ENCODE measurements at places on chromosomes 12 and 14.

- no peak for DNase-seq
Observed at GRCh38 chr14:33810308-33810707, 140.6 kb downstream of the EGLN3 start.

GRCh38 chr14:90303473-90303872 lies 28.3 kb downstream of the NRDE2 start:
- no peak for DNase-seq

- no peak for DNase-seq
Observed at GRCh38 chr14:95204705-95205104, 47.4 kb upstream of the DICER1 start.

DNA sequence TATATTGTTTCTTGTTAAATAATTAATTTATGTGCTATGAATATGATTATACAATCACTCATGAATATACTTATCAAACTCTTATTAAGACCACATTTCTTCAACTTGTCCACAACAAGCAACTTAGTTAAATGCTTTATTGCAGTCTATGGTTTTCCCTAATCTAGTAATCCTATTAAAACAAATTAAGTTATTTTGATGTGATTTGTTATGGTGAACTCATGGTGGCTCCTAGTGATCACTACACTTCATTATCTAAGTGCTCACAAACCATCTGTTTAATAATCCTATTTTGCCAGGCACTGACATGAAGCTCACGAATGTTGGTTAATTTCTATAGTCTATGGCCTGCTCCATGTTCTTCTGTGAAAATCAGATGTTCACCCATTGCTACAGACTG lies 42.9 kb downstream of the INSM2 start:
- no peak for DNase-seq

DNA sequence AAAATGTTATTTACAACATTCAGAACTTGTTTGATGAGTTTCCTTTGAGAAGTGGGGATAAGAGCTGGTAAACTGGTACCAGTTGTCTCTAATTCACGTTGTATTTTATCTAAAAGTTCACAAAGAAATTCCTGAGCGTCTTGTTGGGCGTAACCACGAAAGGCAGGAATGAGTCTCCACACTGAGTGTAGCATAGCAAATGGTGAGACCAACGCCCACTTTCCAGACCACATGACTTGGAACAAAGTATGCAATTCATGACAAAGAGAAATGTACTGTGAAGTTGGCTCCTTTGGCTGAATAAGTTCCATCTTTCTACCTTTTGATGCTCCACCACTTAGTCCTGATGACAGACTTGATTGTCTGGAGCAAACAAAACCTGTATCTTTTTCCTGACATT lies 18.4 kb downstream of the USP44 start:
- DNase-seq = no peak

DNA sequence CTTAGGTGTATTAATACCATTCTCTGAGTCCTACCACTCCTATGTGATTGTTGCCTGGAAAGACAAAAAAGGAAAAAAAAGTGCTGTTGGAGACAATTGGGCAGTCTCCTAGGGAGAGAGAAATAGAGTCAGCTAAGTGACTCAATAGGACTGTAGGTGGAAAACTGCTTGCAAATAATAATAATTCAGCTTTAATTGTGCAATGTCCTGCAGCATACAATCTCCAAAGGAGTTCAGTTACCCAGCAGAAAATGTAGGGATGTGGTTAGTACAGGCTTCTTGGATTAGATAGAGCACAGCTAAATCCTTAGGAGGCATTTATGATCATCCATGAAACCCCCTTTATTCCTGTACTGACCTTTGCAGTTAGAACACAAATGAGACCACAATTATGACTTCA lies 3.0 kb upstream of the SRSF9 start:
- no peak for DNase-seq

- DNase-seq = no peak
Observed at GRCh38 chr12:126404293-126404881, 1339.2 kb downstream of the AACS start.

- DNase-seq = no peak
Observed at GRCh38 chr12:97967831-97968230, 505.2 kb downstream of the RMST start.

- no peak for DNase-seq
Observed at GRCh38 chr12:1666215-1666614, 24.7 kb upstream of the ADIPOR2 start.

DNA sequence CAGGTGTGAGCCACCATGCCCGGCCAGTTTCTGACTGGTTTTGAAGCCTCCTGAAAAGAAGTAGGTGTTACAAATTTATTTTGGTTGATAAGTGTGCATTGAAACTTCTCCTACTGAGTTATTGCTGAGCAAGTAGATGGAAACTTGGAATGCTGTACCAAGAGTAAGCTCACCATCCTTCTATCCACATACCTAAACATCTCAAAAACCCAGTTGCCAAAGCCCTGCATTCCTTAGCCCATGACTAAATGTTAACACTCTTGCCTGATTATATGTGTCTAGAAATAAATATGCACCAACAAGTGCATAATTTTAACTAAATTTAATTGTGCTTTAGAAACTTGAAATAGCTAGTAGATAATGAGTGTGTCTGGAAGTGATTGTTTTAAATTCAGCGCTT lies 357.8 kb downstream of the DUSP6 start:
- DNase-seq = no peak

- no peak for DNase-seq
Observed at GRCh38 chr14:70281939-70282338, 77.5 kb downstream of the COX16 start.

GRCh38 chr12:10121278-10121677 lies 8.7 kb downstream of the CLEC7A start:
- no peak for DNase-seq

DNA sequence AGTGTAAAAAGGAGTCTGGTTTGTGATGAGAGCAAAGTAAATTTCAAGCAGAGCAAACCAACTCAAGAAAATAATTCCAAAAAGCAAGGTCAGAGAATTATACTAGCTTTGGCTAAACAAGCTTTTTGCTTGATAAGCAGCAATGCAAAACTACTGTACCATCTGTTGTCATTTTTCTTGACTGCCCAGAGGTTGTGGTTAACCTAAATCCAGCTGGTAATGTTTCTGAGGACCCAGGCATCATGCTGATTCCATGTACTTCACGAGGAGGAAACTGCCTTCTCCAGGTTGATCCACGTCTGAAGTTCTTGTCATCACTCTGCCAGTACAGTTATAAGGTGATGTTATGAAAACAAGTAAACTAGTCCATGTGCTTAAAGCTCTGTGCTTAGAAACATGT lies 185.2 kb downstream of the ACSS3 start:
- no peak for DNase-seq

DNA sequence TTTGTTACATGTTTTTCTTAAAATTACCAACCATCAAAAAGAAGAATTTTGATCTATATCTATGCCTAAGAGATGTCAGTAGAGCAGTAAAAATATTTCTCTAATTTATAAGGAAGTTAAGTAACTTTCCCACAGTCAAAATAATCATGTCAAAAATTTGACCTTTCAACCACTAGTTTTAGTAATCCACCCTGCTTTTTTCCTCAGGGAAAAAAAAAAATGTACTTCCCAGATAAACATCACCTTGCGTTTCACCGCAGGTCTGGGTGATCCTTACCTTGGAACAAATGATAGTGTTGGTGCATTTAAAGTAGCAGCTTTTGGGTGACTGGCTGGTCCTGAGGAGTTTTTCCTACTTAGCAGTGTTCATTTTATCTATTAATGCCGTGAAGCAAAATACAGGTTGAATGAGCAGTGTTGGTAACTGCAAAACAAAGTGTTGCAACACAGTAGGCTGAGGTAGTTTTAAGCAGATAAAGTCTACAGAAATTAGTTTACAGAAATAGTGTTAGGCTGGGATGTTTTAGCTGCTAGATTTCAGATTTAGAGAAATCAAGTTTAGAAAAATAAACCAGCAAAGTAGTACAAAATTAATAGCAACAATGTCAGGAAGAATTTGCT lies 137.2 kb upstream of the DNM1L start:
- DNase-seq = no peak

- no peak for DNase-seq
Observed at GRCh38 chr12:61891632-61892031, 368.6 kb upstream of the USP15 start.

DNA sequence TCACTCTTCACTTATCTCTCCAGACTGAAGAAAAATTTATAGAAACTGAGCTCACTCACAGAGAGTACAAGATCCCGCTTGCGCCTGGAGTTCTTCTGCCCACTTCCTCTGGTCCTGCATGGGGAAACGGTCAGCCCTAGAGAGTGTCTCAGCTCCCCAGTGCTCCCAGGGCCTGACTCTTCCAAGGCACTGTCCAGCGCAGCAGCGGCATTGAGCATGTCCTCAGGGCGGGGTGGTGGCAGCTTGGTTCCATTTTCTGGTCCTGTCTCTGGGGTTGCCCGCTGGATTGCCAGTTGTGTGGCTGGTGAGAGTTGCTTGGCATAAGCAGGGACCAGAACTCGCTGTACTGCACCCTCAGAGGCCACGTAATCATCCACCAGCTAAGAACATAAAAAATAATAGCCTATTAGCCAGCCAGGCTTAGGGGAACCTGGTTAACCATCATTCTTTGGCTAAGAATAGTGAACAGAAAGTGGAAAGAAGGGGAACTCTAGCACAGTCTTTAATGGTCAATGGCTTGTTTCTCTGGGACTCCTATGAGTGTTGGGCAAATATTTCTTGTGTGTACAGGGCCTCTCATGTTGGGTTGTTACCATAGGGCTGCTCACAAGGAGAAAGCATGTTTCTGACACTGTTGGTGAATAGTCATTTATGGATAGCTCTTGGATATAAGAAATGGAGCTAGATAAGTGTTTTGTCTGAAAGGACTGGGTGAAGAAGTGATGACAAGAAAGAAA lies 13.7 kb upstream of the AJUBA start:
- DNase-seq = no peak

DNA sequence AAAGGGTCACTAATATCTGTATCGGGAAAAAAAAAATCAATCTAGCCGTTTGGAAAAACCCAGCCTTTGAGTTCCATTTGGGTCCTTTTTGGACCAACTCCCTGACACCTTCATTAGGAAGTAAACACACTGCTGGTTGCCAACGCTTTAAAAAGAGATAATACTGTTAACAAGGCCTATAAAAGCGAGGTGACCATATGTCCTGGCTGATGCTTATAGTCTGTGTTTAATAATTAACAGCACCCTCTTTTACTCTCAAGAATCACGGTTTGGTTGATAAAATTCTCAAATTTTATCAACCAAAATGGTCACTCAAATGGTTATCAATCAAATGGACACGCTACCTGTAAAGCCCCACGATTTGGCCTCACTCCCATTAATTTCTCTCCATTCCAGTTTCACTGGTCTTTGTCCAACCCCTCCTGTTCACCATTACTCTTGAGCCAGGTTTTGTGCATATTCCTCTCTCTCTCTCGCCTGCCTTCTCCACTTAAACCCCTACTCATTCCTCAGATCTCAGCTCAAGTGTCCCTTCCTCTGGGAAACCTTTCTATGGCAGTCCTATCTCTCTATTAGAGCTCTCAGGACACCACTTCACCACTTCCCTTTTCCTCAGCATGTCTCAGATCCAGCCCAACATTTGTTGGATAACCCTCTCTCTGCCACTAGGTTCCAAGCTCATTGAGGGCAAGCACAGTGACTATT lies 9.5 kb downstream of the BTG1 start:
- no peak for DNase-seq

DNA sequence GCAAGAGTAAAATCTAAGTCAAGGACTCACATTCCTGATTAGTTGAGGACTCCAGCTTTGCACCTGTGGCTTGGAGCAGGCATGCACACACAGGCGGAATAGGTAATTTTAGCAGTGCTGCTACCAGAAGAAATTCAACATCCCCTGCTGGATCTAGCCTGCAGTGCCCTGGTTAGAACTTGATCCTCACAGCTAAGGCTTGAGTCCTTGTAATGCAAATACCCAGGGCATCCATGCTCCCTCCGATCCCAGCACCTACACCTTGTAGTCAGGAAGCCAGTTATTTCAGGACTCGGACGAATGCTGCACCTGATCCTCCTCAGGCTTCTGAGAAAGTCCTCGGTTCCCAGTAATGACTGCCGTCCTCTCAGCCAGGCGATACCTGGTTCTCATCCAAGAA lies 309.0 kb upstream of the AMIGO2 start:
- no peak for DNase-seq

DNA sequence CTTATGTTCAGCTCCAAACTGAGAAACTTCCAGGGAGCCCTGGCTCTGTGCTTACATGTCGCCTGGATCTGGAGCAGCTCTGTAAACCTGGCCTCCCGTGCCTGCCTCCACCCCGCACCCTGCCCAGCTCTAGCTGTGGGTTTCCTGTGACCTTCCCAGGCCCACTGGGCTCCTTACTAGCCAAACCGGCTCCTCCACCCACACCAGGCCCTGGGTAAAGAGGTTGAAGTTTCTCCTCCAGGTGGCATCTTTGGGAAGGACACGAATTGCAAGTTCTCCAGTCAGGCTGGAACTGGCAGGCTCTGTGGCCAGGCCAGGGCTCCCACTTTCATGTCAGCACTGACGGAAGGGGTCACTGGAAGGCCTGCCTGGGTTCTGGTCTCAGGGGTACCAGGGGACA lies 60.9 kb upstream of the ZFP36L1 start:
- DNase-seq = no peak

GRCh38 chr12:124098887-124099286 lies 125.9 kb downstream of the ZNF664 start:
- no peak for DNase-seq

- DNase-seq = no peak
Observed at GRCh38 chr12:130613831-130614529, 102.1 kb downstream of the RIMBP2 start.

DNA sequence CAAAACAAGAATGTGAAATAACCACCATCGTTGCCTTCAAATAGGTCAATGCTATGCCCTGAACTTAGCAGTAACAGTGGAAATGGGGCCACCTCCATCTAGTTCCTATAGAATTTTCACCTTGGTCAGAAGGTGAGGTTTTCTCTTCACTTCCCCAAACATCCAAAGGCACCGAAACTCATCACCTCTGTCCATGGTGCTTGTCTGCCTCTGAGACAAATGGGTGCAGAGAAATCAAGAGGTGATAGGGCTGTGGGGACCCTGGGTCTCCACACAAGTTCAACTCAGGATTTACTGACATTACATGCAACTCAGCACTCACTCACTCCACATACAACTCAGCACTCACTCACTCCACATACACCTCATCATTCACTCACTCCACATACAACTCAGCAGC lies 26.2 kb upstream of the TMEM132C start:
- no peak for DNase-seq

GRCh38 chr12:77049767-77050353 lies 15.5 kb downstream of the E2F7 start:
- DNase-seq = no peak

DNA sequence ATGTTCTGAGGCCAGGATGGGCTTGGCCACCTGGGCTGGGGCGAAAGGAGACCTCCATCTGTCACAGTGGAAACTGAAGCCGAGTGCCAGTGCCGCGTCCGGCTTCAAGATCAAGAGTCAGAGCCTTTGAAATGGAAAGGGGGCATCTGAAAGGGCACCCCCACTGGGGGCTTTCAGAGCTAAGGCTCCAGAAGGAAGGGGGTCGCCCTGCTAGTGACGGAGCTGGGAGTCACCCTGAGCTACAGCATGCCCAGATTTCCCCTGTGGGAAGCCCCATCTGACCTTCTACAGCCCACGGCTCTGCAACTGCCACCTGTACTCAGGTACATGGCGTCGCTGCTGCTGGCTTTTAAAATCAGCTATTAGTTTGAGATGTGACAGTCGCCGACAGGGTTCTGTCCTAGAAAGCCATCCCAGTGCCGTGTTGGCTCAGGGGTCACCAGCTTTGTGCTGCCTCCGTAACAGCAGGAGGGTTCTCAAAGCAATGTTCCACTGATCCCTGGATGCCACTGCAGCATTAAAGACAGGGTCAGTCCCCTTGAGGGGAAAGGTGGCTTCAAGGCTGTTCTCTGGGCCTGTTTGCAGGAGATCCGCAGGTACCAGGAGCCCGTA lies 31.5 kb downstream of the CCNK start:
- DNase-seq = no peak
